ENCODE measurements at places on chromosomes 2 and 18. TPM values are rescaled to one million over a fixed set of nuclear protein-coding genes. Genes with fewer than 3 reads are reported as not detected.

CXCR1 gene
- 1.4 TPM for polyA plus RNA-seq

CYP27A1 gene
- polyA plus RNA-seq, result 0.40 TPM

DPP10 gene
- not detected for polyA plus RNA-seq

DNA sequence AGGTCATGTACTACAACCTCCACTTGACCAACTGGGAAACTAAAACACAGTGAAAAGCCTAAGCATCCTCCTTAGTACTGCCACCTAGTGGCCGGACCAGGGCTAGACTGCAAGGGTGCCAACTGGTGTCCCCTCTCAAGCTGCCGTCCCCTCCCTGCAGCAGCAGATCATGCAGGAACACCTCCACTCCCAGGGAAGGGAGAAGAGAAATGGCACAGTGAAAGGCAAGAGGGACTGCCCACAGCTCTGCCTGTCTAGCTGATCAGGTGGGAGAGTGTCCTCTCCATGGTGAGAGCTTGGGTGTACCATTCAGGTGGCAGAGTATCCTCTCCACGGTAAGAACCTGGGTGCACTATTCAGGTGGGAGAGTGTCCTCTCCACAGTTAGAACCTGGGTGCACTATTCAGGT is 78.1 kb downstream of the AAK1 start:
- no peak for DNase-seq

- no peak for DNase-seq
These were observed 70.0 kb downstream of the SLC25A12 start for GRCh38 chr2:171824086-171824485.

DNA sequence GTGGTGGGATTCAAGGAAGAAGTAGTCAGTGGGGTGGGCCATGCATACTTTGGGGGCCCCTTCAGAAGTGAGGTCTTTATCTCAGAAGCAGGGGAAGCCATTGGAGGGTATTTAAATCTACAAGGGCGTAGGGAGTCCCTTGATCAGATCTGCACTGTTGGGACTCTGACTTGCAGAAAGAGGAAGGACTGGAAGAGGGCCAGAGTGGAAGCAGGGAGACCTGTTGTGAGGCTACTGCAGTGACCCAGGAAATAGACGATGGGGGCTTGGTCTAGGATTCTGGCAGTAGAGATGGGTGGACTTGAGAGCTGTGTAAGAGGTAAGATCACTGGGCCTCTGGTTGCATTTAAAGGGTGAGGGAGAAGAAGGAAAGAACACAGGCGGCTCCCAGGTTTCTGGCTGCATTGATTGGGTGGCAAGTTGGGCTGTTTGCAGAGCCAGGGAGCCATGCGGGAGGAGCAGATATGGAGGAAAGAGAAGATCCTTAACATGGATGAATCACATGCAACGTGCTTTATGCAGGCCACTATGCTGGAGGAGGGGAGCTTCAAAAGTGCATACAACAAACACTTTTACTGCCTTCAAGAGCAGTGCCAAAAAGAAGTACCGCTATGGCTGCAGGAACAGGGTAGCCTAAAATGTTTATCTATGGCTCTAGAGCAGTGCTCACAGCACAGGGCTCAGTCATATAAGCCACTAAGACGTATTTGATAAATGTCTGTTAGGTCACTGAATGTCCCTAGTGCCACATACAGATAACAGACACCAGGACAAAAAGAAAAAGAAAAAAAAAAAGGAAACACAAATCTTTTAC is 2.3 kb downstream of the SFXN5 start:
- no peak for DNase-seq

- no peak for DNase-seq
These were observed 34.6 kb downstream of the UGP2 start for GRCh38 chr2:63876311-63876710.

GRCh38 chr18:73118121-73118816 is 250.5 kb upstream of the NETO1 start:
- peak; percentile 67 for DNase-seq

GRCh38 chr2:119475225-119475856 is 43.7 kb downstream of the TMEM37 start:
- no peak for DNase-seq
